ENCODE measurements at places on chromosomes 6 and 20. TPM values are rescaled to one million over a fixed set of nuclear protein-coding genes. Genes with fewer than 3 reads are reported as not detected.

DNA sequence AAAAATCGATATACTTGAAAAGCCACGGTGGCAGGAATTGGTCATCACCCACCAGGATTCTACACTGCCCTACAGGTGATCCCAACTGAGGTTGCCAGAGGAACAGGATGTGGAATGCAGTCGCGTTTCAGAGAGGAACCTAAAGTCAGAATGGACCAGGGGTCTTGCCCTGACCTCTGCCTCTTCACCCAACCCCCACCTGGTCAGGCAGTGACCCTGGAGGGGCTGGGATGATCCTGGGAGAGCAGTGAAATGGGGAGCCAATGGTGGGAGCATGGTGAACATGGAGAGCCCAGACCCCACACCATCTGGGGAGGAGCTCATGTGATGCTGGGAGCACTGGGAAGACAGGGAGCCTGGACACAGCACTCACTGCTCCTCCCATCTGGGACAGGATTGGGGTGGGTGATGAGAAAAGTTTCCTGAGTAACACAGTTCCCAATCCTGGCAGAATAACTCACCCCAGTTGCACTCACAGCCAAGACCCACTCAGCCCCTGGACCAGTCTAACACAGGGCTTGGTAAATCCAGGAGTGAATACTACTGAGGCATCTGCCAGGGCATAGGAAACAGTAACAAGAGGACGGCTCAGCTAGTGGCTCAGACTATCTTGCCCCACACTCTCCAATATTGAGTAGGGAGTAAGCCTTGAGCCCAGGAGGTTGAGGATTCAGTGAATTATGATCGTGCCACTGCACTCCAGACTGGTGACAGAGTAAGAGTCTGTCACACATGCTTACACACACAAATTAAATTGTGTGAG is 1.7 kb upstream of the ULBP2 start:
- no peak for DNase-seq

- DNase-seq = no peak
These were observed 36.6 kb downstream of the TBC1D32 start for GRCh38 chr6:121297694-121298093.

- DNase-seq = no peak
These were observed 163.3 kb downstream of the PHACTR3 start for GRCh38 chr20:59767656-59768055.

DNA sequence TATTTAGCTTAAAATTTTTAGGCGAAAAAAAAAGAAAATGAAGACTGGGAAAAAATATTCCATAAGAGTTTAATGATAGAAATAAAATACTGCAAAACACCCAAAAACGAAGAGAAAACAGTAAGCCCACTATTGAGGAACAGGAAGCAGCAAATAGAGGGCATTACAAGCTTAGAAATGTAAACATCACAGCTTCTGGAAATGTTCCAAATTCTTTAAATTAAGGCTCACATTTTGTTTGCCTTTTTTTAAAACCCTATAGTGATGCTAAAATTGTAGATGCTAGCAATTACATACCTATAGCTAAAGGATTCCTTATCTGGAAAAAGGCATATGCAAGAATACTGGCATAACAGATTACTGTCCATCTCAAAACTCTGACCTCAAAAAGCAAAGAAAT is 248.6 kb downstream of the KHDRBS2 start:
- no peak for DNase-seq

DNA sequence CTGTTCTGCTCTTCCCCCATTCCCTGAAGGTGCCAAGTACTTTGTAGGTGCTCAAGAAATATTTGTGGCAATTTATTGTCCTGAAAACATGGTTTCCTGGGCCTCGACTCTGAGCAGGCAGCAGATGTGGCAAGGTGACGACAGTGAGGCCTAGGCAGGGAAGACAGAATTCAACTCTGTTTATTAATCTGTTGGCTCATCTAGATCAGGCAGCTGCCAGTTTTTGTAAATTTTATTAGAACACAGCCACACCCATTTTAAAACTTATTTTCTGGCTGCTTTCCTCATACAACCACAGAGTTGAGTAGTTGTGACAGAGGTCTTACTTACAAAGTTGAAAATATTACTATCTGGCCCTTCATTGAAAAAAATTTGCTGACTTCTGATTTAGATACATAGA is 24.5 kb downstream of the MAPK14 start:
- no peak for DNase-seq

DNA sequence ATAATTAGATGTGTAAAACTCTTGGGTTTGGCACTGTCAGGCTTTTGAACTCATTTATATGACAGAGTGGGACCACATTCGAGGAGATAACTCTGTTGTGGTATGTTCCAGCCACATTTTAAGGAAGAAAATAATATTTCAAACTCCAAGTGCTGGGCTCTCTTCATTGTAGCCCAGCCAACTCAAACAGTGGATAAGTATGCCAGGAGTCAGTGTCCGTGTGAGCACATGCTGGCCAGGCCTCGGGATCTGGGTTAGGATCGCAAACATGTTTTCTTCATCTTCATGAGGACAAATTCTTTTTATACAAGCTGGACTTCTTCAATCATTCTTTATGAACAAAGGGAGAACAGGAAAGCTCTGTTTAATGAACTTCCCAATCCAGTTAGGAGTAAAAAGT is 497.5 kb downstream of the MAFB start:
- no peak for DNase-seq

DNA sequence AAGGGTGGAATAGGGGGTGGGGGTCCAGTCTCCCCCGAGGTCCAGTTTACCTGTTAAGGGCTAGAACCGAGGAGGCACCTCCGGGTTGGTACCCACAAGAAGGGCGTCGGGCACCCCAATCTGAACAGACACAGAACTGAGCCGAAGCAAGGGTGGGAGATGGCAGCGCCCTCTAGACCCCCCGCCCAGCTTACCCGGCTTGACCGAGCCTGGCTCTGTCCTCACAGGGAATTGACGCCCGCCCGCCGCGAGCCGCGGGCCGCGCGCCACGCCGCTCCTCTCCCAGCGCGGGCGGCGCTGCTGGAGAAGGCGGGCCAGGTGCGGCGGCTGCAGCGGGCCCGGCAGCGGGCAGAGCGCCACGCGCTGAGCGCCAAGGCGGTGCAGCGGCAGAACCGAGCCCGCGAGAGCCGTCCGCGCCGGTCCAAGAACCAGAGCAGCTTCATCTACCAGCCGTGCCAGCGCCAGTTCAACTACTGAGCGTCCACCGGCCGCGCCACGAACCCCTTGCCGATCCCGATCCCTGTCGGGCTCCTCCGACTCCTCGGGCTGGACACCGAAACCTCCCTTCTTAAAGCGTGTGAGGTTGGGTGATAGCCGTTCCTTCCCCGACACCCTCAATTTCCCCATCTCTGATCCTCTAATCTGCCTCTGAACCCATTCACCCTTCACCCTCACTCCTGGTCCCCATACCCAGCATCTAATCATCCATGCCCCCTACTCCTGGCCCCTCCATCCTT is 5.9 kb downstream of the TP53INP2 start:
- DNase-seq = no peak

DNA sequence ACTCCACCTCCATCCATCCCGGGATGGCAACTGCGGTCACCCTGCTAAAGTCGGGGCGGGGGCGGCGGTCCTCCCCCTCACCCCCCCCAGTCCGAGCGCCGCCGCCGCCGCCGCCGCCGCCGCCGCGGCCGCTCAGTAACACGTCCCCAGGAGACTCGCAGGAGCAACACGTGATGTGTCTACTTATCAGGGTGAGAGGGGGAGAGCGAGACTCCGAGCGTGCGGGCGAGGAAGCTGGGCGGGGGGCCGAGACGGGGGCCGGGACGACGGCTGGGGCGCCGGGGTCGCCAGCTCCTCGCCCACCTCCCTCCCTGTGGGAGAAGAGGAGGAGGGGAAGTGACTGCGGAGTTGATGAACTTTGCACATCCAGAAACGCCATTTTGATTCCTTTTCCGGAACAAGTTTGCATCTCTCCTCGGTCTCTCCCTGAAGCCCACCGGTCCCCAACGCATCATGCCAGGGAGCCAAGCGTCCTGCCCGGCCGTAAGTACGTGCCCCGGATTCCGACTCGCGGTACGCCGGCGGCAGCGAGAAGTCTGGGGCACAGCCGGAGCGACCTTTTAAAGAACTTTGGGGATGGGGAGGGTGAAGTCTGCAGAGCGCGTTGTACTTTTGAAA is at the start of gene RREB1:
TSS of gene RREB1 (plus strand) at position 384 of the 618 bp plus-strand sequence. CDS start 73,951 bp downstream, outside the sequence.
- no peak for DNase-seq

DNA sequence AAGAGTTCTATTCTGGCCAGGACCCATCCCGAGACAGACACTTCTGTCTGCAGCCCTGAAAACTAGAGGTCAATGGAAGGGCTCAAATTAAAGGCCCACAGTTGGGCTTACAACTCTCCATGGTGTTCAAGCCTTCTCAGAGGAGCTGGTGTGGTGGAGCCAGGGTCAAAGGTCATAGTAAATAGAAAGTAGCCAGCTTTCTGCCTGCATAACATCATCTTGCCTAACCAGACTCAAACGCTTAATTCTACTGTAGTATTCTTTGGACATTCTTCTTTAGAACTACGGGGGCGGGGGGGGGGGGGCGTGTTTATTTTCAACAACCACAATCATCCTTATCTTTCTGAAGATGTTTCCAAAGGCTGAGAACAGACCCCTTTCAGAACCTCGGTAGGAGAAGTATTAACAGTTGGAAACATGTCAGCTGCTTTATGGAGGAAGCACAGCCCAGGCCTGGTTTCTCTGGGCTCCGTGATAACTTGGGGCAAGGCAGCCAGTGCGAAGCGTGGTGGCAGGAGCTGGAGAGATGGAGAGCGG is 1.5 kb upstream of the RREB1 start:
- no peak for DNase-seq

GRCh38 chr6:67129780-67130179 is 1422.8 kb upstream of the EYS start:
- no peak for DNase-seq

- no peak for DNase-seq
These were observed 14.2 kb downstream of the FAM83B start for GRCh38 chr6:54860739-54861138.

GRCh38 chr6:158344534-158344933 is 32.3 kb downstream of the TULP4 start:
- DNase-seq = no peak

DNA sequence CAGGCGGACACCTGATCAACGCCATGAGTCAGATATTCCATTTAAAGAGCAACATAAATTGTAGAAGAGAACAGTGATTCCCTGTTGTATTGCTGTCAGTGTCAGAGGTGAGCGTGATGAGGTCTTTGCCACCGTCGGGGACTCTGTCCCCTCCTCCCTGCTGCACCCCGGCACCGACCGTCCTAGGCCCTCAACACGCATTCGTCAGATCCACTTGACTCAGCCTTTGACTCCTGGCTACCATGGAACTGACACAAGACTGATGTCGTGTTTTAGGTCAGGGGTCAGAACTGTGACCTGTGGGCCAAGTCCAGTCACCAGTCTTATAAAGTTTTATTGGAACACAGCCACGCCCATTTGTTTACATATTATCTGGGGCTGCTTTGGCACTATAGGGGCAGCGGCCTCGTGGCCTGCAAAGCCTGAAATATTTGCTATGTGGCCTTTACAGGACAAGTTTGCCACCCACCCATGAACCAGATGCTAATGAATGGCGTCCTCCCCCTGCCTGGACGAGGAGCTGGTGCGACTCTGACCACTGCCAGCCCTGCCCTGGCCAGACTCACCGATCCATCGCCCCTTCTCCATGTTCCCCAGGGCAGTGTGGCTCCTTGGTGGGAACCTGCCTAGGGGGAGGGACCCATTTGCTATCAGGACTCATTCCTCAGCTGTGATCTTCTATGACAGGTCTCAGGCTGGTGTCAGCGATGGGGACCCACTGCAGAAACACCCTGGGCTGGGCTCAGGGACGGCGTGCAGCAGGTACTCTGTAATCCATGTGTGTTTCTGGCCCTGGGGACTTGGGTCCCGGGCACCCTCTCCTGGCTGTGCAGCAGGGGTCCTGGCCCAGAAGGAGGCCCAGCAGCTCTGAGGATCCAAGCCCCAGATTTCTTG is 37.5 kb upstream of the PHACTR3 start:
- no peak for DNase-seq

DNA sequence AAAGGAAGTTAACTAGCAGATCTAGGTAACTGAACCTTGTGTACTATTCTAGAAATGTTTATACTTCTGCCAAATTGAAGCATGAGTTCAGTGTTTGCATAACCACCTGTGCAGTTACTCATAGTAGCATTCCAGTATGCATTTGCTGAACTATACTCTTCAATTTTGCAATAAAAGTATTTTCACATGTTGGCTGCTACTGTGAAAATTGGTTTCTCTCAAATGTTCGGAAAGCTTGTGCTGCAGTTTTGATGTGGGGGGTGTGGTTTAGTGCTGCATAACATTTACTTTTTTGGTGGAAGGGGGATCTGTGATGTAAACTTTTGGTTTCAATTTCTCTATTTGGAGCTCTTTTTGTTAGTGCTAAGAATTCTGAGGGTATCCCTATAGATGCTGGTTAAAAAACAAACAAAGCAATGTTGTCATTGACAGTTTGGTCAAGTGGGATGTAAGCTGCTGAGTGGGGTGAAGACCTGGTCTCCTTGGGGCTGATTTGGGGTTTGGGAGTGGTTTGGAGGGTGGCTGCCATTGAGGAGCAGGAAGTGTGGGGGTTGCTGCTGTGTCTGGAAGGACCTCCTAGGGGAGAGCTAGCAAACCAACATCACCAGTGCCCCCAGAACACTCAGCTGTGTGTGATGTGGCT is 87.8 kb downstream of the CARMIL1 start:
- no peak for DNase-seq

- no peak for DNase-seq
These were observed 40.7 kb downstream of the ZNF451 start for GRCh38 chr6:57130661-57131177.

- no peak for DNase-seq
These were observed 33.7 kb upstream of the CCND3 start for GRCh38 chr6:41975276-41975675.

DNA sequence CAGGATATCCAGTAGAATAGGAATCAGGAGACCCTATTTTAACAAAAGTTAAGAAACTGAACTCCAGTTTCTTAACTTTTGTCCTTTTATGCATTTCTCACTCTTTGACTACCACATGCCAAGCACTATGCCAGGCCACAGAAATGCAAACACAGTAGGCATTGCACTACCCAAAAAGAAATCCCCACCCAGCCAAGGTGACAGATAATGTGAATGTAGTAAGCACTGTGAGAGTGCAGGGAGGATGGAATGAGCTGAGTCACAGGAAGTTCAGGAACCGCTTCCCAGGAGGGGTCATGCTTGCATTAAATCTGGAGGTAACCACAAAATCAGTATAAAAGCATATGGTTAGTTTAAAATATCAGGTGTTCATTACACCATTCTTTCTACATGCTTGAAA is 20.1 kb upstream of the FAM83C start:
- DNase-seq = no peak

- no peak for DNase-seq
These were observed 24.8 kb downstream of the RREB1 start for GRCh38 chr6:7132398-7133035.

Gene GDAP1L1
- total RNA-seq = not detected

Gene TMEM244
- not detected for total RNA-seq

Gene PDRG1
- 15.8 TPM for total RNA-seq

Gene TP53RK
- total RNA-seq = 19.7 TPM

Gene SLC35B2
- total RNA-seq = 56.6 TPM

Gene RIPOR2
- not detected for total RNA-seq

Gene RBPJL
- not detected for total RNA-seq

Gene C4A
- total RNA-seq = 1.8 TPM

Gene ID4
- 0.24 TPM for total RNA-seq

Gene RIN2
- total RNA-seq = 143 TPM

Gene COL20A1
- total RNA-seq = not detected
